Hematopoietic multipotent progenitor cell treated with erythropoietin and hydrocortisone succinate and interleukin-3 and kit ligand, for 8 days (in vitro differentiated cells): ENCODE measurements at places on chromosomes 2 and 18.
A peak's percentile ranks its signal among the peaks of the same experiment; 100 is the strongest.

- DNase-seq: peak; percentile 46
Observed at GRCh38 chr18:35581898-35582641, 530 bp downstream of the GALNT1 start.

DNA sequence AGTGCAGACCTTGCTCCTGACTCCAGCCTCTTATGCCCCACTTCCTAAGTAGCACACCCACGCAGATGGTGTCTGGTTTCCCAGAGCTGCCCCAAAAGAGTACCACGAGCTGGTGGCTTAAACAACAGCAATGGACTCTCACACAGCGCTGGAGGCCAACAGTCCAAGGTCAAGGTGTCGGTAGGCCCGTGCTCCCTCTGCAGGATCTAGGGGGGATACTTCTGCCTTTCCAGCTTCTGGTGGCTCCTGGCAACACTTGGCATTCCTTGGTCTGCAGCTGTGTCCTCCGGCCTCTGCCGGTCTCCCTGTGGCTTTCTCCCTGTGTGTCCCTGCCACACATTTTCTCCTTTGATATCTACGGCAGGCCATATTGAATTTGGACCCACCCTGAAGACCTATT, 99.0 kb downstream of the TSHZ1 start:
- DNase-seq: no peak

- DNase-seq: no peak
Observed at GRCh38 chr18:75785834-75786233, 358.3 kb upstream of the SMIM21 start.

- no peak for DNase-seq
Observed at GRCh38 chr18:62080172-62080900, 106.5 kb downstream of the PIGN start.

DNA sequence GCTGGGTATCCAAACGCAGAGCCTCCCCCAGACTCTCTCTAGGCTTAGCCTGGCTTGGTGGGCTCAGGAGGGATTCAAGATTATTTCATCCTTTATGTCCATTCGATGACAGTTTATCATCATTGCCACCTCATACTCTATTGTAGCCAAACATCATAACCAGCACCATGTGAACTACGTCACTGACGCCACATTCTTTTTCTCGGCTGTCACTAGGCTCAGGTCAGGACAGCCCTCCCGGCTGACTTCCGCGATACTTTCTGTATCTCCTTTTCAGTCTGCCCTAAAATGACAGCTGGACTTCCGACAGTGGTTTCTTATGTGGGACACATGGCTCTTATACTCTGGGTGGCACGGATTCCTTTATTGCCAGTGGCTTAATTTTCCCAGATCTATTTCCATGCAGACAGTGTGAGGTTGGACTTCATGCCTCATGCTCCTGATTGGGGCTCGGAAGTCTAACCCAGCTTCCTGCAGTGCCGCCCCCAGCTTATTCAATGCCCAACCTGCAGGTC, 39.8 kb upstream of the SMIM21 start:
- DNase-seq: no peak

GRCh38 chr2:219836647-219837177, 209.3 kb downstream of the SLC4A3 start:
- DNase-seq: no peak

- DNase-seq: no peak
Observed at GRCh38 chr2:57396355-57397098, 650.1 kb upstream of the VRK2 start.

DNA sequence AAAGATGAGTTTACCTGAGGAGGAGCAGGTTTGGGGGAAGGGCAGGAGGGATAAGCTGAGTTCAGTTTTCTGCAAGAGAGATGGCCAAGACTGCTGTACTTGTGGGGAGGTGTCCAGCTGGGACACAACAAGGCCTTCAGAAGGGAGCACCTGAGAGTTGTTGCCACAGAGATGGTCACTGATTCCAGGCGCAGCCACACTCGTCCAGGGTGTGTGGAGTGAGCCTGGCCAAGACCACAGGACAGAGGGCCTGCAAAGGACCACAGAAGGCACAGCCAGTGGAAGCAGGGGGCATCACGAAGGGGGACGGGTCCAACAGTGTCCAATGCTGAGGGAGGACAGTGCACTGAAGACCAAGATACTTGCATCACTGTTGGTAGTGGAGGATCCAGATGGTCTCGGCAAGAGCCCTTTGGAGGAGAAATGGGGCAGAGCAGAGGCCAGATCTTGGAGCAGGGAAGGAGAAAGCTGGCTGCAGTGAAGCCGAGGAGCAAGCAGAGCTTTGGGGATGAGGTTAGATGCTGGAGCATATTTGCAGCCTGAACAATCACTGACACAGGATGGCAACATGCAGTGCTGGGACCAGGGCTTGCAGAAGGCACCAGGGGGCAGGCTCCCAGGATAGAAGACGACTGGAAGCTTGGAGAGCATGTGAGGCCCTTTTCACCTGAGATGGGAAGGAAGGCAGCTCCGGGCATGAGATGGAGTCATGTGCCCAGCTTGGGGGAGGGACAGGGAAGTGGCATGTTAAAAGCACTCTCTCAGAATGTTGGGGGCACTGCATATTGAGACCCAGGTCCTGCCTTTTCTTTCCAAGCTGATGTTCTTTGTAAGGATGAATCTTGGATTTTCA, 214.0 kb downstream of the CYP26B1 start:
- DNase-seq: no peak

- DNase-seq: no peak
Observed at GRCh38 chr2:224885836-224886547, 156.3 kb downstream of the DOCK10 start.
